ENCODE measurements at places on chromosomes 16 and 17.
A peak's percentile ranks its signal among the peaks of the same experiment; 100 is the strongest.

DNA sequence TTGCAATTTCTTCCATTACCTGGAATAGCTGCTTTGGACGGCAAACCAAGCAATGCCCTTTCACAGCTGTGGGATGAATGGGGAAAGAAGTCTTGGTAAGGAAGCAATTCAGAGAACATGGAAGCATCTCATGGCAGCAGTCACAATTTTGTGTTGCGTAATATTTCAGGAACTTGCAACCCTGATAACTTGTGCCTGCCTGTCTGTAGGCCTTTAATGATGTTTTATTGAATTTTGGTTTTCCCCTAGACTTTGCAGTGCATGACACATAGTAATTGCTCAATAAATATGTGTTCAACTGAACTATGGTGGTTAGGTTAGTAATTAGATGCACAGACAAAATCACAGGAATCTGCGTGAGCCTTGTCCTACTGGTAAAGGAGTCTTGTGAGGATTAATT lies 439.5 kb downstream of the WWOX start:
- DNase-seq, result no peak

DNA sequence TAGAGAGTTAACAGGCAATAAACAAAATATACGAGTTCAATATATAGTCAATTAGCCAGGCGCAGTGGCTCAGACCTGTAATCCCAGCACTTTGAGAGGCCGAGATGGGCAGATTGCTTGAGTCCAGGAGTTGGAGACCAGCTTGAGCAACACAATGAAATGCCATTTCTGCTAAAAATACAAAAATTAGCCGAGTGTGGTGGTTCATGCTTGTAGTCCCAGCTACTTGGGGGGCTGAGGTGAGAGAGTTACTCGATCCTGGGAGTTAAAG lies 69.8 kb upstream of the TOB1 start:
- DNase-seq, result no peak

DNA sequence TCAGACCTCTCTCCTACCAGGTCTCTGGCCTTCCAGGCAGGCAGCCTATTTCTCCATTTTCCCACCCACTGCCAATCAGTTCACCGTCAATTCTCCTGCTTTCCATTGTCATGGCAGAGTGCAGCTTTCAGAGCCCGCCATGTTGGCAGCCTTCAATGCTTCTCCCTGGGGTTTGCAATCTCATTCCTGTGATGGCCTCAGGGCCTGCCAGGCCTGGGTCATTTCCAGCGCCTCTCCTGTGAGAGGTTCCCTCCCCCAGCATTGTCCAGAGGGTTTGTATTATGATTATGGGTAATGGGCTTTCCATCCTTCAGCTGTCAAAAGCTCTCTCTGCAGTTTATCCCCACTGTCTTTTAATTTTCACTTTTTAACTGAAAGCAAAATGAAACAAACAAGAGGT lies 716.6 kb upstream of the CDH8 start:
- no peak for DNase-seq

GRCh38 chr17:68006797-68007196 lies 10.5 kb upstream of the C17orf58 start:
- no peak for DNase-seq

GRCh38 chr17:74635418-74635817 lies 11.9 kb upstream of the CD300E start:
- no peak for DNase-seq

DNA sequence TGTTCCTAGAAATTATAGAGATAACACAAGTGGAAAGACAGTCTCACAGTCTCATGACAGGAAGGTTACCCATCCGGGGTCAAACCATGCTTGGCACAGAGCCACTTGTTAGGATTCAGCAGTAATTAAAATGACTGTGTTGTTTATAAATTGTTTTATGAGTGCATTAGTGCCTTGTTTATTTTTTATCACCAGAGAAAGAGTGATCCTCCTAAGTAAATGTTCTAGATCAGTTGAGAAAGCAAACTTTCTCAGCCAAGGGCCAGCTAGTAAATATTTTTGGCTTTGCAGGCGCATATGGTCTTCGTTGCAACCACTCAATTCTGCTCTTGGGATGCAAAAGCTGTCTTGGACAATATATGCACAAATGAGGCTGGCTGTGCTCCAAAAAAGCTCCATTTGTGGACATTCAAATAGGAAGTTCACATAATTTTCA lies 253.9 kb upstream of the CACNG5 start:
- DNase-seq, result no peak

DNA sequence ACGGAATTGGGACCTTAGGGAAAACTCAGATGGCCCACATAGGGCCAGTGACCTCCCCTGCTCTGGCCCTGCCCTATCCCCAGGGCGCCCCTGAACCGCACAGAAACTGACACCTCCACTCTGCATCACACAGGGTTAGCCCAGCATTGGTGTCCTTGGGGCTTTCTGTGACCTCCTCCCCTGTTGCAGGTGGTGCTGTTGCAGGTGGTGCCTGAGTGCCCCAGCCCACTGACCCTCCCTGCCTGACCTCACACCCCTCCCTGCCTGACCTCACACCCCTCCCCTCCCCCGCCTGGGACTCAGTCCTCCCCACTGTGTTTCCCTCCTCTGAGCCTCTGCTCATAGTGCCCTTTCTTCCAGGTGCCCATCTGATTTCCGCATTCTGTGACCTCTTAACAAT lies 21.4 kb downstream of the TNFRSF13B start:
- no peak for DNase-seq

DNA sequence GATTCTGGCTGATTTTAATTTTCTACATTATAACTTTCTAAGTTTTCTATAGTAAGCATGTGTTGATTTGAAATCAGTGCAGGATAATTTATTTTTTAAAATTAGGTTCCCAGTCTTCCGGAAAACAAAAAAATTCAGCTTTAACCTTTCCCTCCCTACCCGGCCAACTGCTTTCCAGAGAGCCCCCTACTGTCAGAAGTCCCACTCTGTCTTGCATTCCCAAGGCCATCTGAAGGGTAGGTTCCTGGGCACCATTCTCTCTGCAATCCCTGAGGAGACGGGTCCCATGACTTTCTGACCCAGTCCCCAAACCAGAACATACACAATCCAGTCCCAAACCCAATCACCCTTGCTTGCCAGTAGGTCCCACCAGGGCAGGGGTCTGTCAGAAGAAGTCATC lies 200.3 kb downstream of the CYLD start:
- DNase-seq, result no peak

DNA sequence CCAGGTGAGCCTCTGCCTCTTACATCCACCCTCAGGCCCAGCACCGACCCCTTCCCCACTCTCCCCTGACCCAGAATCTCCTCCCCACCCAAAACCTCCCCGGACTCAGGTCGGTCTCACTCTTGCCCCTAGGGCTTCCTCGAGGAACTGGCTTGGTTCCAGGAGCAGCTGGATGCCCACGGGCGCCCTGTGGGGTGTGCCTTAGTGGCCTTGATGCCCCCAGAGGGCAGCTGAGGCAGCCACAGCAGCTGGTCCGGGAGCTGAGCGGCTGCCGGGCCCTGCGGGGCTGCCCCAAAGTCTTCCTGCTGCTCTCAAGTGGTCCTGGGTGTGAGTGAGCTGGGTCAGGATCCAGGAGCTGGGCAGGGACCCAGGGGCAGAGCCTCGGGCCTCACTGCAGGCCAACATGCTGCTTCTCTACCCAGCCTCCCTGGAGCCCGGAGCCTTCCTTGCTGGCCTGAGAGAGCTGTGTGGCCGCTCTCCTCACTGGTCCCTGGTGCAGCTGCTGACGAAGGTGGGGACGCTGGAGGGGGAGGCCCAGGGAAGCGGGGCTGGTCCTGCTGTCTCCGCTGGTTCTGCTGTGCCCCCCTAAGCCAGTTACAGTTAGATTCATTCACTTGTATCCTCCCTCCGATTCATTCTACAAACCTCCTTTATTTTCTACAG lies 9.6 kb downstream of the ZNF213 start:
- DNase-seq, result no peak

- DNase-seq, result no peak
Measured at GRCh38 chr17:13078591-13079385, 61.0 kb upstream of the ELAC2 start.

DNA sequence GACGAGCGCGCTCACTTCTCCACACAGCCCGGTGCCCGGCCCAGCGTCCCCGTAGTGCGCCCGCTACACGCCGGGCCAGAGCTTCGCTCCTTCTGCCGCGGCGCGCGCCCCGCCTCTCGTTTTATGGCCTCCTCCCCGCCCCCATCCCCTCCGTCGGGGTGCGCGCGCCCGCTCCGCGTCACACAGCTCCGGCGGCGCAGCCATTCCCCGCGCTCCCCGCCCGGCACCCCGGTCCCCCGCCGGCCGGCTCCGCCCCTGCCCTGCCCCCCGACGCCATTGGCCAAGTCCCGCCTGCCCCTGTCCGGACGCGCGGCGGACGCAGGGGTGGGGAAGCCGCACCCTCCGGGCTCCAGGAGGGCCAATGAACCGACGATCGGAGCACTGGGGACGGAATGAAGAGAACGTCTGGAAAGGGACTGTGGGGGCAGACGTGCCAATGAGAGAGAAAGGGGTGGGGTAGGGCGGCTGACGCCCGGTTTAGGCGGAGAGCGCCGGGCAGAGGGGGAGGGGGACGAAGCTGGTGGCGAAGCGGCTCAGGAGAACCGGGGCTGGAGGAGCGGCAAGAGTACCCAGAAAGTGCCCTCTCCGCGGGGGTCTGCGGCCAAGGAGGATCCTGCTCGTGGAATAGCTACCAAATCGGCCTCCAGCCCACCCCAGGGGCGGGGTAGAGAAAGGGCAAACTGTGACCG lies at the start of gene TOB1:
TSS of gene TOB1 (minus strand) at position 94 of the 689 bp plus-strand sequence. CDS start 2,337 bp downstream, outside the sequence.
- peak; percentile 98 for DNase-seq

GRCh38 chr17:32302037-32302436 lies 36.4 kb downstream of the RHBDL3 start:
- no peak for DNase-seq

- DNase-seq, result no peak
Measured at GRCh38 chr17:19630661-19631060, 17.9 kb upstream of the ALDH3A2 start.

GRCh38 chr16:81601008-81601428 lies 156.4 kb downstream of the CMIP start:
- DNase-seq, result no peak

DNA sequence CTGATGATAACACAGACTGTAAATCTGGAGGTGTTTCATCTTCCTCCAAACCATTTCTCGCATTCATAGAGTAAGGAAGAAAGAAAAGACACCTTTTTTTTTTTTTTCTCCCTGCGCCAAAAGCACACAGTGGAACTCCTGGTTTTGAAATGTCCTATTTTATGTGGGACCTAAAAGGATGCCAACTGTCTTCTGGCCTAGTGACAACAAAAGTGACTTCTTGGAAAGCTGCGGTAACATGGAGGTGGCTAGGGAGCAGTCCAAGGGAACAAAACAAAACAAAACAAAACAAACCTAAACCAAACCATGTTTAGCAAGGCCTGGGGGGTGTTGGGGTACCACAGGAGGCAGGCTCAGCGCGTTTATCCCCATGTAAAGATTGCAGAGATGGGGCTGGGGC lies 174.8 kb downstream of the XYLT1 start:
- no peak for DNase-seq

GRCh38 chr17:68035131-68035522 lies 408 bp upstream of the KPNA2 start:
- peak; percentile 72 for DNase-seq

GRCh38 chr17:9228408-9229159 lies 207.3 kb downstream of the NTN1 start:
- no peak for DNase-seq

DNA sequence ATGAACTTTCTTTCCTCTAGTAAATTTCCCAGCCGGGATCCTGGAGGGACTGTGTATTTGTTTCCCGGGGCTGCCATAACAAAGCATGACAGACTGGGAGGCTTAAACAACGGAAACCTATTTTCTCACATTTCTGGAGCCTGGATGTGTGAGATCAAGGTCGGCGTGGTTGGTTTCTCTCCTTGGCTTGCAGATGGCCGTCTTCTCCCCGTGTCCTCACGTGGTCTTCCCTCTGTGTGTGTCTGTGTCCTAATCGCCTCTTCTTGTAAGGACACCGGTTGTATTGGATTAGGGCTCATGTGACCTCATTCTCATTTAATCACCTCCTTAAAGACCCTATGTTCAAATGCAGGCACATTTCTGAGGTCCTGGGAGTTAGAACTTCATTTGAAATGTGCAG lies 22.0 kb upstream of the USP10 start:
- DNase-seq, result no peak

GRCh38 chr16:2043667-2044451 lies 3.8 kb downstream of the NTHL1 start:
- DNase-seq, result no peak

GRCh38 chr17:82424863-82425159 lies 6.4 kb upstream of the OGFOD3 start:
- DNase-seq, result no peak

DNA sequence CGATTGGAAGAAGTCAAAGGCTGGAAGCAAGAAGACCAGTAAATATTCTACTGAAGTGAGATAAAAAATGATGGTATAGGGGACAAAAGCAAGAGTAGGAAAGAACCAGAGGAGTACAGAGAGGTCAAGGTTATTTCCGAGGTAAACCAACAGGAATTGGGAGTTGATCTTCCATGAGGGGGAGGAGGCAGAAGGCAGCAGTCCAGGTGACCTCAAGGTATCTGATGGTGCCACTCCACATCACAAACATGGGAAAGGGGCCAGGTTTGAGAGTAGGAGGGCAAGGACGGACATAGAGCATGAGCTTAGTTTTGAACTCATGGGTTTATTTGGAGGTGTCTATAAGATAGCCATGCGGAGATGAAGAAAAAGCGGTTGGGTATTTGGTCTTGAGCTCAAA lies 79.4 kb upstream of the CDYL2 start:
- no peak for DNase-seq

DNA sequence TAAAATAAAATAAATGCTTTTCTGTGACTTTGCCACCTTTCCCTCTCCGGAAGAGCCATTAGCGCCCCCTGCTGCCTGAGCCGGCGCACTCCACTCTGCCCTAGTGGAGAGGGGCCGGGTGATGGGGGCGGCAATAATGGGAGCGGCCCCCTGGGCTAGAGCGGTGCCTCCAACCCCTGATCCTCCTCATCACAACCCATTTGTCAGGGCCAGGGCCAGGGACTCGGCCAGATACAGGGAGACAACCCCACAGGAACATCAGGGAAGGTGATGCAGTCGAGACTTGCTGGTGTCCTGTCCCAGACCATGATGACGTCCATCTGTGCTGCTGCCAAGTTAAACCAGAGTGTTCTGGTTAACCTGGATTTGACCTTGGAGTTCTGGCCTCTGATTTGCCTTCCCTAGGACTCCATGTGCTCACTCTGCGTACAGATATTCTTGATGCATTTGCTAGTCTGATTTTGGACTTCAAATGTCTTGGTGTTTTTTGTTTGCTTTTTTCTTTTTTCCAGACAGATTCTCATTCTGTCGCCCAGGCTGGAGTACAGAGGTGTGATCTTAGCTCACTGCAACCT lies 46.1 kb upstream of the BPTF start:
- peak; percentile 61 for DNase-seq

All from stimulated activated effector memory CD8-positive, alpha-beta T cell treated with anti-CD3 and anti-CD28 coated beads, Interleukin-12 subunit alpha, Interleukin-12 subunit beta, amount 100 ng/mL, for 72 hours (primary cell).